Stimulated activated CD4-positive, alpha-beta T cell treated with anti-CD3 and anti-CD28 coated beads, Interleukin-1b, Interleukin-23, amount 100 ng/mL, for 1 hour (primary cell): ENCODE measurements at places on chromosomes 2 and 18.

DNA sequence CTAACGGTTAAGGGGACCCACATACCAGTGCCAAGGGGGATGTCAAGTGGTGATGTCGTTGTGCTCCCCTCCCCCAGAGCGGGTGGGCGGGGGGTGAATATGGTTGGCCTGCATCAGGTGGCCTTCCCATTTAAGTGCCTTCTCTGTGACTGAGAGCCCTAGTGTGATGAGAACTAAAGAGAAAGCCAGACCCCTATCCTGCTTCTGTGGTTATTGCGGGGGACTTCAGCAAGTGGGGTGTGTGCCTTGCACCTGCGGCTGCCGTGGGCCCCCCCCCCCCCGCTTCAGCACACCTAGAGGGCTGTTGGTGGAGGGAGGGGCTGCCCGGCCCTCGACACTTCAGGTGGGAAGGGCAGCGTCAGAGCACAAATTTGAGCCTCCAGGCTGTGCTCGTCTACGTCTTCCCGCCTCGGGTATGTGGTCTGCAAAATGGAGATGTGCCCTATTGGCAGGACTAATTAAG is 6.1 kb downstream of the CTDSP1 start:
- no peak for DNase-seq

- DNase-seq: no peak
Measured at GRCh38 chr18:67568166-67568565, 51.6 kb upstream of the DSEL start.

- DNase-seq: no peak
Measured at GRCh38 chr2:109680523-109681297, 66.5 kb downstream of the SOWAHC start.

DNA sequence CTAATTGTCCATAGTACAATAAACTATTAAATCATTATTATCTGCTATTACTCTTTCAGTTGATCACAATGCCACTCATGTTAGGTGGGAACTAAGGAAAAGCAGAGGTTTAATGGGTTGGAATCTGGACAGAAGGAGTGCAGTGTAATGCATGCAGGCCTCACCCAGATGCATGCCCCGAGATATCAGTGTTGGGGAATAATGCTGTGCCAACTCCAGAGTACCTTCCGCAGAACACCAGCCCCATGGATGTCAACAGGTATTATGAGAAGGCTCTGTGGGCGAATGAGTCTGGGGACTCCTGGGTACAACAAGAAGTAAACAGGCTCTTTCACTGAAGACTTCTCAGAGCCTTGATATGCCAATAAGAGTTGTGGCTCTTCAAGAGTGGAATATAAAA is 377.4 kb downstream of the ALK start:
- DNase-seq: no peak

- no peak for DNase-seq
Measured at GRCh38 chr2:147297820-147298219, 547.0 kb upstream of the ACVR2A start.

- no peak for DNase-seq
Measured at GRCh38 chr2:14903709-14904374, 271.3 kb downstream of the LRATD1 start.

GRCh38 chr18:54528942-54529376 is 62.1 kb upstream of the DYNAP start:
- no peak for DNase-seq

- DNase-seq: no peak
Measured at GRCh38 chr2:44170311-44170717, 1.6 kb downstream of the PPM1B start.

GRCh38 chr2:80748592-80748991 is 444.0 kb upstream of the LRRTM1 start:
- DNase-seq: no peak
